Natural killer cell (primary cell): ENCODE measurements at places on chromosomes 3 and 15. TPM values are rescaled to one million over a fixed set of nuclear protein-coding genes. Genes with fewer than 3 reads are reported as not detected.

GRCh38 chr3:190239325-190239724 is 82.9 kb downstream of the CLDN1 start:
- DNase-seq = no peak

GRCh38 chr3:193899001-193899400 is 236.9 kb upstream of the HES1 start:
- DNase-seq = no peak

DNA sequence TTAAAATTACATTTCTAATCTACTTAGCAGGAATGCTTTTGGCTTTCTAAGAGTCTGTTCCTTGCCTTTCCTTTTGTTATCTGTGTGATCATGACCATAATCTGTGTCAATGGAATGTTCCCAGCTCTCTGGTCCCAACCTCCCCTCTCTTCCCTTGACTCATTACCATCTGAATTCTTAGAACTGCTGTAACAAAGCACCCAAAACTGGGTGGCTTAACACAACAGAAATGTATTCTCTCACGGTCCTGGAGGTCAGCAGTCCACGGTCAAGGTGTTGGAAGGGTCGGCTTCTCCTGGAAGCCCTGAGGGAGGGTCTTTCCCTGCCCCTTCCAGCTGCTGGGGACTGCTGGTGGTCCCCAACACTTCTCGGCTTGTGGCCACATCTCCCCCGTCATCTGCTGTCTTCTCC is 81.1 kb downstream of the LRRK1 start:
- no peak for DNase-seq

DNA sequence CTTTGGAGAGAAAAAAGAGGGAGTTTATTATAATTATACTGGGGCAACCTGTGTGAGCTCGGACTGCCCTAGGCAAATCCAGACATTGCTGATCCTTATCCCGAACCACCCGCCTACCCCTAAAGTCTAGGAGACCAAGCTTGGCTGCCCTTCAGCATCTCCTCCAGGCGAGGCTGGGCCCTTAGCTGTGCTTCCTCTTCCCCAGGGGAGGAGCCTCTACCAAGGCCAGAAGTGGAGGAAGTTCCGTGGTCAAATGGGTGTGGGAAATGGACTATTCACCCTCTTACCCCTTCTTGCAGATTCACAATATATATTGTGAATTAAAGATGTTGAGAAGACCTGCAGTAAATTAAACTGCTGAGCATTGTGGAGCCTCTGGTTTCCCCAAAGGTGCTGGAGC is 158.3 kb upstream of the HES1 start:
- DNase-seq = no peak

Gene TJP1
- total RNA-seq = not detected

Gene ATG7
- total RNA-seq = 55.3 TPM

DNA sequence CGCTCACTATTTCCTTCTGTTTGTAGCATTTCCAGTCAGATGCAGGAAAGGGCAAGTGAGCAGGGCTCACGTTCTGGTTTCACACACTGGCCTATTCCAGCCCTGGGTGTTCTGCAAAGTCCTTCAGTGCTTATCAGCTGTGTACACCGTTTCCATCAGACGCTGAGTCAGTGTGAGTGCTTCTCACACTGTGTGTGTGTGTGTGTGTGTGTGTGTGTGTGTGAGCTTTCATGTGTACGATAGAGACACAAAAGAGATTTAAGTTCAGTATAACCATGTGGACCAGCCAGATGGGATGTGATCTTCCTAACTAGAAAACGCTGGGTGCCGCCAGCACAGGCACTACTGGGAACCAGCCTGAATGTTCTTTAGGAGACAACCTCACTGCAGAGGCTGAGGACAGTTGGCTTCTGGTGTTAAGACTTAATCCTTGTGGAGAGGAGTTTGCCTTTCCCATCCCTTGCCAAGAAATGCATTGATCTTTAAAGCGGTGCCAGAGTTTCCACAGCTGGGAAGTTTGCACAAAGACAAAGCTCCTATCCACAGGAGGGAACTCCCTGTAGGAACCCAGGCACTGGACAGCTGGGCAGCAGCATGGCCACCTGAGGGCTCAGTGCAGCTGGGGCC is 3.9 kb upstream of the CHSY1 start:
- DNase-seq = no peak
